Foreskin keratinocyte (primary cell): ENCODE measurements at places on chromosomes 12 and 14. TPM values are rescaled to one million over a fixed set of nuclear protein-coding genes. Genes with fewer than 3 reads are reported as not detected.

Gene CLEC4D
- not detected in 2 replicates for total RNA-seq

Gene SYNDIG1L
- not detected in 2 replicates for total RNA-seq

Gene TPH2
- total RNA-seq: not detected in 2 replicates

Gene OR6C2
- not detected in 2 replicates for total RNA-seq

Gene DRAM1
- total RNA-seq: 20.8 and 21.6 TPM in 2 replicates

Gene DTX1
- not detected in 2 replicates for total RNA-seq

Gene HPD
- not detected in 2 replicates for total RNA-seq

Gene CEP170B
- 35.1 and 37.3 TPM in 2 replicates for total RNA-seq

Gene DNAJC22
- total RNA-seq: 0.04 TPM in 1 of 2 replicates, not detected in the other

Gene BDKRB2
- total RNA-seq: 16.7 and 20.7 TPM in 2 replicates

Gene JDP2
- 31.0 and 32.3 TPM in 2 replicates for total RNA-seq

Gene SLC2A3
- total RNA-seq: 10.8 and 12.2 TPM in 2 replicates

Gene OTUB2
- 3.0 and 3.6 TPM in 2 replicates for total RNA-seq

Gene MGST1
- total RNA-seq: 125 and 146 TPM in 2 replicates

Gene ANKRD33
- not detected in 2 replicates for total RNA-seq

Gene GZMB
- total RNA-seq: not detected in 2 replicates

Gene KCNK13
- not detected in 2 replicates for total RNA-seq

Gene KLRC2
- total RNA-seq: not detected in 2 replicates

Gene MYO1H
- not detected in 2 replicates for total RNA-seq

Gene P2RX2
- not detected in 2 replicates for total RNA-seq

Gene MSRB3
- total RNA-seq: 12.3 and 16.4 TPM in 2 replicates

Gene KLRK1
- not detected in 2 replicates for total RNA-seq

Gene HNF1A
- not detected in 2 replicates for total RNA-seq

Gene PLA2G1B
- not detected in 2 replicates for total RNA-seq

Gene NTF3
- not detected in 2 replicates for total RNA-seq

Gene MANSC4
- total RNA-seq: 0.20 and 0.25 TPM in 2 replicates

Gene SCN8A
- total RNA-seq: 1.3 and 6.1 TPM in 2 replicates

Gene MFAP5
- total RNA-seq: 158 and 191 TPM in 2 replicates

Gene AICDA
- not detected in 2 replicates for total RNA-seq

Gene KRT77
- 0.03 TPM in 1 of 2 replicates, not detected in the other for total RNA-seq

Gene IL22
- not detected in 2 replicates for total RNA-seq

Gene GPRC5D
- total RNA-seq: not detected in 2 replicates

Gene RILPL2
- 3.9 and 4.1 TPM in 2 replicates for total RNA-seq
